ENCODE measurements at places on chromosomes 2 and 18.

- no peak overlapping the region for H3K27ac ChIP-seq
- no peaks in the 10 kb centered on the region for H3K4me1 ChIP-seq
- no peak for DNase-seq
- H3K36me3 ChIP-seq, result no peaks in the 10 kb centered on the region
- H3K4me3 ChIP-seq, result no peak overlapping the region
Observed at GRCh38 chr2:222105046-222105445, 193.8 kb downstream of the PAX3 start.

DNA sequence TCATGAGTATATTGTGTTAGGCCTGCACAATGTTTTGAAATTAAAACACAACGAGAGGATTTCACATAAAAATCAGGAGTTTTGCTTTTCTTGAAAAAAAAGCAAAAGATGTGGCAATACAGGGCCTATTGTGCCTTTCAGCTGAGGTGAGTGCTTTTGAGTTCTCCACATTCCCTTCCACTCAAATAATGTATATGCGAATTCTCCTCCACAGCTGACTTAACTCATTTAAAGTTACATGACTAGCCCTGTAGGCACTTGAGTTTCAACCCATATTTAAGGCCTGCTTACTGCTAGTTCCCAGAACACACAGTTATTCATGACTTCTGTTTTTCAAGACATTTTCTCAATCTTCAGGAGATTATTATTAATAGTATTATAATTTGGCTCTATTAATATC is 353.1 kb downstream of the NUP35 start:
- H3K36me3 ChIP-seq, result no peaks in the 10 kb centered on the region
- no peaks in the 10 kb centered on the region for H3K4me1 ChIP-seq
- DNase-seq, result no peak
- H3K27me3 ChIP-seq, result no peaks in the 10 kb centered on the region

DNA sequence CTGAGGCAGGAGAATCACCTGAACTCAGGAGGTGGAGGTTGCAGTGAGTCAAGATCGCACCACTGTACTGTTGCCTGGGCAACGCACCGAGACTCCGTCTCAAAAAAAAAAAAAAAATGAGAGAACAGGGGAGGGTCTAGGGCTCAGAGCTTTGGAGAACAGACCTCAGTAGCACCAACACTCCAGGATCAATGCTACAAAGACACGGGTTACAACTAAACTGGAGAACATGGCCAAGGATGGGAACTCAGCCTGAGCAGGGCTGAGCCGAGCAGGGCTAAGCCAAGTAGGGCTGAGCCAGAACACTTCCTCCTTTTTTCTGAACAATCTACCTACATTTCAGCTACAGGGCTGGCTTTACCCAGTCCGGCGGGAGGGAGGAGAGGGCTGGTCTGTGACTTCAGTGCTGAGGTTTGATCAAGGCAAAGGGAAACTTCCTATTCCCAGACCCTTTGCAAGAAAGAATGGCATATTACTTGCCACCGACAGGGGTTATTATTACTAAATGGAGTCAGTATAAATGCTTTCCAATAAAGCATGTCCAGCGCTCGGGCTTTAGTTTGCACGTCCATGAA is 2.9 kb upstream of the CASP8 start:
- H3K4me3 ChIP-seq, result peak overlapping the region; percentile 44
- H3K36me3 ChIP-seq, result no peaks in the 10 kb centered on the region
- peak overlapping the region; percentile 94 for H3K27ac ChIP-seq
- H3K4me1 ChIP-seq, result peaks cover 16% of the 10 kb centered on the region
- peak; percentile 46 for DNase-seq
- no peaks in the 10 kb centered on the region for H3K27me3 ChIP-seq

DNA sequence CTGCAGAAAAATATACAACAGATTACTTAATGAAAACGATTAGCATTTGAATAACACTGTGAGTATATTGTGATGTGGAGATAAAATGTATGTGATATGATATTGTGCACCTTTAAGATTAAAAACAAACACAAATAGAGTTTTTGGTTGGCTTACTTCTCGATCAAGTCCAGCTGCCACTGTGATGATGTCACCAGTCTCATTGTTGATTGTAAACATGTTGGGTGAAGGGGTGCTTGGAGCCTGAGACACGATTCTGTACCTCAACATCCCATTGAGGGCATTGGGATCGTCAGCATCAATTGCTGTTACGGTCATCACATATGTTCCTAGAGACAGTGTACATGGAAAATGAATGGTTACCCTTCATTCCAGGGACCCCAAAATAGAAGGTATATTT is 174.1 kb downstream of the CDH2 start:
- no peaks in the 10 kb centered on the region for H3K36me3 ChIP-seq
- no peaks in the 10 kb centered on the region for H3K27me3 ChIP-seq
- no peak overlapping the region for H3K4me3 ChIP-seq
- no peak for DNase-seq
- no peak overlapping the region for H3K27ac ChIP-seq
- H3K4me1 ChIP-seq, result no peaks in the 10 kb centered on the region

GRCh38 chr2:167626301-167626700 is 621.1 kb downstream of the STK39 start:
- H3K27ac ChIP-seq, result peak overlapping the region; percentile 8
- no peak overlapping the region for H3K4me3 ChIP-seq
- H3K4me1 ChIP-seq, result peaks cover 7% of the 10 kb centered on the region
- H3K36me3 ChIP-seq, result no peaks in the 10 kb centered on the region
- no peak for DNase-seq

DNA sequence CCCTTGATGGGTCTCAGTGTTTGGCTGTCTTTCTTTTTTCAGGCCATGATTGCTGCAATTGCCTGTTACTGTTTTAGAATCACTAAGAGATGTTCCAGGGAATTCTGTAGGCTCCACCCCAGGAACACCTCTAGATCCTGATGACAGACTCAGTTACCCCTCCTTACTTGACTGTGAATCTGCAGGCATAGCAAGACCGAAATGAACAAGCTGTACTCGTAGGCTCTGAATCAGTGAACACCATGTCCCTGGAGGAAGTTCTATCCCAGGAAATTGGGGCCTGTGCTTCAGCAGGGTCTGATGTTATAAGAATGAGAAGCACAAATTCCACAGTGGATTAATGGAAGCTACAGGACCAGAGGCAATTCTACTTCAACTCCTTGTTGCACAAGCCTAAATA is 148.6 kb downstream of the COPS8 start:
- no peaks in the 10 kb centered on the region for H3K36me3 ChIP-seq
- no peak overlapping the region for H3K4me3 ChIP-seq
- peak overlapping the region; percentile 78 for H3K27ac ChIP-seq
- peaks cover 7% of the 10 kb centered on the region for H3K4me1 ChIP-seq
- no peaks in the 10 kb centered on the region for H3K27me3 ChIP-seq

DNA sequence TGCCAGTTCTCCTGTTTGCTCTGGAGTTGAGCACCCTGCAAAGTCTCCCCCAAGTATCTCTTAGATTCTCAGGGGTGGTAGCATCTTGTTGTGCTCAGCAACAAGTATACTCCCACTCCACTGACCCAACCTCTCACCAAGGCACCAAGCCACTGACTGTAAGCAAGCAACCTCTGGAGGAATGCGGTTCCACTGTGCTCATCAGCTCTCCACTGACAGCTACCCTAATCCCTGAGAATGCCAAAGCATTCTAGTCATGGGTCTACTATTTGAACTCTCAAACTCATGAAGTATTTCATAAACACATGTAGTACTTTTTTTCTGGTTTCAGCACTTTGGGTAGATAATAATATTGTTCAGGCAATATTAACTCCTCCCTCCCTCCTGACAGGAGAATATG is 170.0 kb downstream of the EPHA4 start:
- H3K36me3 ChIP-seq, result no peaks in the 10 kb centered on the region
- DNase-seq, result peak; percentile 19
- no peaks in the 10 kb centered on the region for H3K27me3 ChIP-seq
- no peak overlapping the region for H3K27ac ChIP-seq
- H3K4me1 ChIP-seq, result no peaks in the 10 kb centered on the region
- H3K4me3 ChIP-seq, result no peak overlapping the region

DNA sequence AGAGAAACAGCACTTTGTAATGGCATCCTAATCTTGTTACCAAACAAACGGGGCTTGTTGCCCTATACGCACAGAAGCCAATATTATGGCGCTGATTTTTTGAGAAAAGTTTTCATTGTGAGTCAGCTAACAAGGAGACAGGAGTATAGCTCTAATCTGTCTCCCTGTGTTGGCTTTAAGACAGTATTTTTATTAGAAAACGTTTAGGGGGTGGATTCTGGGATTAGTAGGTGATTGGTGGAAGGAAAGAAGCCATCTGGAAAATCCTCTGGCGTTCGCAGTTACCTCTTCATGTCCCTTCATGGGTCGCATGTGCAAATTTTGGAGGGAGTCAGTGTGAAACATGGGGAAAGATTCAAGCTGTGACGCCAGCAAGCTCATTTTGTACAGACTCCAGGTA is 698 bp upstream of the TMEM237 start:
- no peak for DNase-seq
- H3K4me1 ChIP-seq, result peaks cover 5% of the 10 kb centered on the region
- H3K27me3 ChIP-seq, result no peaks in the 10 kb centered on the region
- no peak overlapping the region for H3K4me3 ChIP-seq
- peak overlapping the region; percentile 97 for H3K27ac ChIP-seq
- no peaks in the 10 kb centered on the region for H3K36me3 ChIP-seq

DNA sequence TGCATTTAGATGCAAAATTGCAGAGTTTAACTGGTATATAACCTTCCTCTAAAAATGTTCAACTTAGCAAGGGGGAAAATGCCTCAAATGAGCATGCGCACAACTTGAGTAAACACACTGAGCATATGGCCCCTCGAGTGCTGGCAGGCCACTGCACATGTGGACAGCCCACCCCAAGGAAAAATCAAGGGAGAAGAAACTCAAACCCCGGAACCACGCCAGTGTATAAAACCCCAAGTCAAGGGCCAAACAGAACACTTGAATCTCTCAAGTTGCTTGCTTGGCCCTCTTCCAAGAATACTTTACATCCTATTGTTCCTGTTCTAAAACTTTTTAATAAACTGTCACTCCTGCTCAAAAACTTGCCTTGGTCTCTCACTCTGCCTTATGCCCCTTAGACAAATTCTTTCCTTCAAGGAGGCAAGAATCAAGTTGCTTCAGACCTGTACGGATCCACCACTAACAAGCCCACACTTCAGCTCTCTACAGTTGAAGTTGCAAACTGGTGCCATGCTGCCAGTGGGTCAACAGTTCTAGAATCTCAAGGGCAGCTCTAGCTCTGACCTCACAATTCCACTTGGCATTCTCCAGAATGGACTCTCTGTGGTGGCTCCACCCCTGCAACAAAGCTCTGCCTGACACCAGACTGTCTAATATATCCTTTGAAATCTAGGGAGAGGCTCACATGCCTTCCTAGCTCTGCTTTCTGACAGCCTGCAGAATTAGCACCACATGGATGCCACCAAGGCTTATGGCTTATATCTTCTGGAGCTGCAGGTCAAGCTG is 38.9 kb downstream of the HIBCH start:
- H3K36me3 ChIP-seq, result no peaks in the 10 kb centered on the region
- H3K4me1 ChIP-seq, result no peaks in the 10 kb centered on the region
- H3K27ac ChIP-seq, result no peak overlapping the region
- no peak overlapping the region for H3K4me3 ChIP-seq
- no peaks in the 10 kb centered on the region for H3K27me3 ChIP-seq

DNA sequence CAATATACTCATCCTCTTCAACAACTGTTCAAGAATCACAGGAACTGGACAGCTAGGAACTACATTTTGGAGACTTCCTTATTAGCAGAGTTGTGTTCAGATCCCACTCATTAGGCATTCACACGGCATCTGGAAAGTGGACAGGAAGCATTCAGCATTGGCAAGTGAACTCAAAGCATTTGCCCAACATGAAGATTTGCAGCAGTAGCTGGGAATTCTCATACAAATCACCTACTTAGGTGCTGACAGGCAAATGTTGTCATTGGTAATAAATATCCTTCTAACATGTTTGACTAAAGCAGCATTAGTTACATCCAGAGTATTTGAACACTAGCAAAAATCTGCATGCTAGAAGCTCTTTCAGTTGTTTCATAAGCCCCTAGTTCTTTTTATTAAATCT is 350.8 kb downstream of the PTH2R start:
- H3K4me1 ChIP-seq, result no peaks in the 10 kb centered on the region
- H3K4me3 ChIP-seq, result no peak overlapping the region
- H3K27ac ChIP-seq, result no peak overlapping the region
- H3K36me3 ChIP-seq, result no peaks in the 10 kb centered on the region
- H3K27me3 ChIP-seq, result no peaks in the 10 kb centered on the region

GRCh38 chr2:231590614-231591013 is 2.0 kb upstream of the TEX44 start:
- H3K4me3 ChIP-seq, result no peak overlapping the region
- H3K36me3 ChIP-seq, result no peaks in the 10 kb centered on the region
- DNase-seq, result peak; percentile 60
- no peaks in the 10 kb centered on the region for H3K4me1 ChIP-seq
- H3K27me3 ChIP-seq, result no peaks in the 10 kb centered on the region

GRCh38 chr18:2451556-2451955 is 119.7 kb downstream of the METTL4 start:
- no peaks in the 10 kb centered on the region for H3K36me3 ChIP-seq
- no peak overlapping the region for H3K27ac ChIP-seq
- no peak overlapping the region for H3K4me3 ChIP-seq
- no peaks in the 10 kb centered on the region for H3K4me1 ChIP-seq
- no peaks in the 10 kb centered on the region for H3K27me3 ChIP-seq

DNA sequence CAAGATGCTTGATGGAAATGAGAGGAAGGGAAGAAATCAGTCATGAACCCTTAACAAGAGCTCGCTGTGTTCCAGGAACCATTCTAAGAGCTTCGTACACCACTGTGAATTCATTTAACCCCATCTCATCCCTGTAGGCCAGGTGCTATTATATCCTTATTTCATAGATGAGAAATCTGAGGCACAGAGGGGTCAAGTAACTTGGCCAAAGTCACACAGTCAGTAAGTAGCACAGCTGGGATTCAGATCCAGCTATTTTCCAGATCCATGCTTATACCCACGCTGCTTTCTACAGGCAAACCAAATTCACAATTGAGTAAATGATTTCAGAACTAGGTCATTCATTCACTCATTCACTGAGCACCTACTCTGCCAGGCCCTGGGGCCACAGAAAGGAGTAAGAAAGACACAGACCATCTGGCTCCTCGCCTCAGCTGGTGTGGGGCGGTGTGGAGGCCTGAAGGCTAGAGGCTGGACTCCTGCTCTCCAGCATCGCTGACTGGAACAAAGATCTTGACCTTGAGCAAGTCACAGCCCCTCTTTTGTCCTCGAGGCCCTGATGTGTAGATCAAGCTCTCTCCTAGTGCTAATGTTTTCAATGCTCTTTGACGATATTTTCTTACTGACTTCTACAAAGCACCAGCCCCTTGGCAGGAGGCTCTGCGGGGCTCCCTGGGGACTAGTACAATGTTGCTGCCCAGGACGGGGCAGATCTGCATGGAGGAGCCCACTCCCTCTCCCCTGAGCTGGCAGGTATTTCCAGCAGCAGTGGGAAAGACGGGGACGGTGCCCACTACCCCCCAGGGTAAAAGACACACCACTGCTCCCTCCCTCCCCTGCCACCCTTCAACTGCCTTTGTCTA is 26.5 kb downstream of the STEAP3 start:
- DNase-seq, result no peak
- H3K27me3 ChIP-seq, result no peaks in the 10 kb centered on the region
- peaks cover 4% of the 10 kb centered on the region for H3K4me1 ChIP-seq
- H3K27ac ChIP-seq, result no peak overlapping the region
- no peaks in the 10 kb centered on the region for H3K36me3 ChIP-seq

GRCh38 chr2:65057391-65058052 is 1.3 kb downstream of the CEP68 start:
- H3K4me3 ChIP-seq, result peak overlapping the region; percentile 89
- H3K36me3 ChIP-seq, result no peaks in the 10 kb centered on the region
- no peak overlapping the region for H3K27ac ChIP-seq
- DNase-seq, result no peak

- DNase-seq, result peak; percentile 6
- no peaks in the 10 kb centered on the region for H3K36me3 ChIP-seq
- no peaks in the 10 kb centered on the region for H3K4me1 ChIP-seq
- H3K27me3 ChIP-seq, result no peaks in the 10 kb centered on the region
Observed at GRCh38 chr2:124911560-124911959, 886.5 kb downstream of the CNTNAP5 start.
